ENCODE measurements at places on chromosomes 12 and 14.

- DNase-seq, result no peak
Observed at GRCh38 chr12:121996050-121996944, 25.4 kb upstream of the BCL7A start.

DNA sequence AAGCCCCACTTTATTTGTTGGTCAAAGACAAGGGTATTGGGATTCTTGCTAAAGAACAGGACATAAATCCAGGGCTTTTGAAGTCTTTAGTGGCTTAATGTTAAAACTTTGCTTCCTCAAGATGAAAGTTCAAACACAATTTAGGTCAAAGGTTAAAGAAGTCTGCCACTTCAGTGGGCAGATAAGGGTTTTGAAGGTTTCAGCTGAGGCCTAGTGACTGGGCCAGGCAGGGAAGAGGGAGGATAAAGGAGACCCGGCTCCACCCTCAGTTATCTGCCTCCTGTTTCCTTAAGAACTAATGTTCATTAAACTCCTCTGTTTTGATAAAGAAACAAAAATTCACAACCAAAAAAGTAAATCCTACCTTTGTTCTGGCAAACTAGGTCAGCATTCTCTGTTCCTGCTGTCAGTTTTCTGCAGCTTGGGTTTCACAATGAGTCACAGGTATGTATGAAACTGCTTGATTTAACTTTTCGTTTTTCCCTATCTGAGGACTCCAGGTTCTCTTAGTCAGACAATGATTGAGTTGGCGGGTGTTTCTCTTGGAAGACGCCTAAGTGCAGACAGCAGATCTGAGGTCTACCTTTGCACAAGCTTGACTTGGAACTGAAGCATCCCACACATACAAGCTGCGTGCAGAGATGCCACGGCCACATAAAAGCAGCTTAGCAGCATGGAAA lies 208.3 kb downstream of the EXOC5 start:
- DNase-seq, result no peak

- DNase-seq, result no peak
Observed at GRCh38 chr12:48828293-48828692, 10.0 kb downstream of the CACNB3 start.

GRCh38 chr14:62181591-62181990 lies 419.4 kb downstream of the SNAPC1 start:
- DNase-seq, result no peak

DNA sequence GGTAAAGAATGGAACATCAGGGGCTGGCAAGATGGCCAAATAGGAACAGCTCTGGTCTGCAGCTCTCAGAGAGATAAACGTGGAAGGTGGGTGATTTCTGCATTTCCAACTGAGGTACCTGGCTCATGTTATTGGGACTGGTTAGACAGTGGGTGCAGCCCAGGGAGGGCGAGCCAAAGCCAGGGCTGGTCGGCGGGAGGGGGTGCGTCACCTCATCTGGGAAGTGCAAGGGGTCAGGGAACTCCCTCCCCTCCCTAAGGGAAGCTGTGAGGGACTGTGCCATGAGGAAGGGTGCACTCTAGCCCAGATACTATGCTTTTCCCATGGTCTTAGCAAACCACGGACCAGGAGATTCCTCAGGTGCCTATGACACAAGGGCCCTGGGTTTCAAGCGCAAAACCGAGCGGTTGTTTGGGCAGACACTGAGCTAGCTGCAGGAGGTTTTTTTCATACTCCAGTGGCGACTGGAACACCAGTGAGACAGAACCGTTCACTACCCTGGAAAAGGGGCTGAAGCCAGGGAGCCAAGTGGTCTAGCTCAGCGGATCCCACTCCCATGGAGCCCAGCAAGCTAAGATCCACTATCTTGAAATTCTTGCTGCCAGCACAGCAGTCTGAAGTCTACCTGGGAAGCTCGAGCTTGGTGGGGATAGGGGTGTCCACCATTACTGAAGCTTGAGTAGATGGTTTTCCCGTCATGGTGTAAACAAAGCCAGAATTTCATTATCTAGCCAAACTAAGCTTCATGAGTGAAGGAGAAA lies 317.6 kb downstream of the NELL2 start:
- no peak for DNase-seq

- no peak for DNase-seq
Observed at GRCh38 chr12:77645966-77646598, 184.6 kb upstream of the NAV3 start.

Data from amygdala (tissue), 56 donors.